ENCODE measurements at places on chromosomes 6 and 20. TPM values are rescaled to one million over a fixed set of nuclear protein-coding genes. Genes with fewer than 3 reads are reported as not detected.

RCAN2 gene
- 11.1 TPM for total RNA-seq

CALHM6 gene
- not detected for total RNA-seq

DNA sequence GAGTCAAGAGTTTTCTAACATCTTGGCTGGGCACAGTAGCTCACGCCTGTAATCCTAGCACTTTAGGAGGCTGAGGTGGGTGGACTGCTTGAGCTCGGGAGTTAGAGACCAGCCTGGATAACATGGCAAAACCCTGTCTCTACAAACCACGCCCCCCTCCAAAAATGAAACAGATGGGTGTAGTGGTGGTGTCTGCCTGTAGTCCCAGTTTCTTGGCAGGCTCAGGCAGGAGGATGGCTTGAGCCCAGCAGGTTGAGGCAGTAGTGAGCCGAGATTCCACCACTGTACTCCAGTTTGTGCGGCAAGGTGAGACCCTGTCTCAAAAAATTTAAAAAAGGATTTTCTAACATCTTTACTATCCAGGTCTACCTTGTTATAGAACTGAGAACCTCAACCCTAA, 22.0 kb downstream of the FAM8A1 start:
- no peak for DNase-seq

DNA sequence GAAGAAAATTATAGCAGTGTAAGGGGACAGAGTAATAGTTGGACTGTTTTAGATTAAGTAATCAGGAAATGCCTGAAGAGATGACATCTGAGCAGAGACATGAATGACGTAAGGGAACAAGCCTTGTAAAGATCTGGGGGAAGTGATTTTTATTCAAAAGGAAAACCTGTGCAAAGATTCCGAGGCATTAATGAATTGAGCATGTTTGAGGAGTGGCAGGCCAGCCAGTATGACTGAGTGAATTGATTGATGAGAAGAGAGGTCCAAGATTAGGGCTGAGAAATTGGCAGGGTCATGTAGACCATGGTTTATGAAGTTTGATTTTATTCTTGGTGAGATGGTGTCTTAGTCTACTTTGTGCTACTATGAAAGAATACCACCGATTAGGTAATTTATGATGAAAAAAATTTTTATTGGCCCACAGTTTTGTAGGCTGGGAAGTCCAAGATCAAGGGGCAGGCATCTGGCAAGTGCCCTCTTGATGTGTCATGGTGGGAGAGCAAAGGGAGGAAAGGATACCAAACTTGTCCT, 95.1 kb downstream of the LIN28B start:
- DNase-seq: no peak

GRCh38 chr6:35722121-35722761, 14.6 kb upstream of the ARMC12 start:
- no peak for DNase-seq

- DNase-seq: no peak
These were observed 3.5 kb upstream of the DEFB110 start for GRCh38 chr6:50025258-50025657.

- no peak for DNase-seq
These were observed 284.6 kb upstream of the FOXQ1 start for GRCh38 chr6:1027109-1027794.

DNA sequence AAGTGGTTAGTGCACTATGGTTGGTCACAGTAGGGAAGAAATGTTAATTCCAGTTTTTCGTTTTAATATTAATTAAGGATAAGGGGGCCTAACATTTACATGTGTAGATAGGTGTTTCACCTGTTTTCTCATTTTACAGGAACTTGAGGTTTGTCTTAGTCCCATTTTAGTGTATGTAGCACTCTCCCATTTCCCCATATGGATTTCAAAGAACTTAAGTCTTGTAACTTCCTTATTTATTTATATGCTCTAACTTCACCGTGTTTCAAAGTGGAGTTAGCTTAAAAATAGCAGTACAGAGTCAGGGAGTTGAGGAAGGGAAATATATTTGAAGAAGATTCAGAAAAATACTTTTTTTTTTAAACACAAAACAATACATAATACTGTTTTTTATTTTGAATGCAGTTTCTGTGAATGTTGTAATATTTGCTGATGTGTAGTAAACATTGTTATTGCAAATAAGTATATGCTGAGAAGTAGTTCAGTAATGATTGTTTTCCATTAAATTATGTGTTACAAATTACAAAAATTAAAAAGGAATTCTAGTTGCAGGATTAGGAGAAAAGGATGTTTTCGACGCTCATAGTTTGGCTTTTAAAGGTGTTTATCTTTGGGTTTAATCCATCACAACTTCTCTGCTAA, 3.5 kb downstream of the SCAF8 start:
- no peak for DNase-seq

DNA sequence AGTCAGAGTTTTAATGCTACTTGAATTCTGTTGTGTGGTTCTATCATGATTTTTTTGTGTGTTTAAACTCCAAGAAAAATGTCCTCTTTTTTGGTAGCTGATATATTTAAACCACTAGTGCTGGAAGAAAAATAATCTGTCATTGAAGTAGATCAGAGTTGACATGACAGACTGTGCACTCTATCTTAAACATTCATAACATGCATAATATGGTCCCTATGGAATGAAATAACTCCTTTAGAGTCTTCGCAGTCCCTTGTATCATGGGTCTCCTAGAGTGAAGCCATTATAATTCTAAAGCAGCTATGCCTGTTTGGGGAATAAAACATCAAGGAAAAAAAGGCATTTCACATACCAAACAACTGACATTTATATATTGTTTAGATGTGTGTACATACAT, 282.7 kb upstream of the CITED2 start:
- DNase-seq: no peak

CASS4 gene
- total RNA-seq: 31.4 TPM

DSP gene
- 88.2 TPM for total RNA-seq

SAMD3 gene
- total RNA-seq: 2.8 TPM
